Tibial nerve (tissue), 4 donors: ENCODE measurements at places on chromosomes 4 and X. TPM values are rescaled to one million over a fixed set of nuclear protein-coding genes. Genes with fewer than 3 reads are reported as not detected.
A peak's percentile ranks its signal among the peaks of the same experiment; 100 is the strongest.

Gene RASSF6
- not detected for total RNA-seq

Gene ITIH6
- total RNA-seq: not detected

Gene SH3BGRL
- total RNA-seq: 95.9 TPM

Gene PAGE5
- not detected for total RNA-seq

Gene MAGEB10
- total RNA-seq: not detected

Gene PSAPL1
- not detected for total RNA-seq

Gene RBMX
- total RNA-seq: 255 TPM

Gene GJB1
- 17.6 TPM for total RNA-seq

Gene DOK7
- not detected for total RNA-seq

DNA sequence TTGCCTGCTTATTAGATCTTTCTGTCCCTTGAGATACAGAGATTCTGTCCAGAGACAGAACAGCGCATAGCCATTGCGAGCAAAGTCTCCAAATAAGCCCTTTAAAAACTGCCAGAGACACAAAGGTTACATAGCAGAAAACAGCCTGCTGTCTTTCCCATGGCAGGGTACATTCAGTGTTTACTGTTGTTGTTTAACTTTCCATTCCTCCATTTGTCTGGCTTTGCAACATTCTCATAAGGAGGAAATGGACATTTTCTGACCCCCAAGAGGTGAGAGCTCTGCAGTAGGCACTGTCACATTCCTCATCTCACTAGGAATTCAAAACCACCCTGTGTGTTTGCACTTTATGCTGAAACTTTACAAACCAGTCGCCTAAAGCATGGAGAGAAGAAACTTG is 48.3 kb downstream of the PDE5A start:
- H3K27me3 ChIP-seq: no peaks in the 10 kb centered on the region
- no peak for DNase-seq
- H3K4me1 ChIP-seq: no peaks in the 10 kb centered on the region
- H3K4me3 ChIP-seq: no peak overlapping the region
- peaks cover 25% of the 10 kb centered on the region for H3K36me3 ChIP-seq

GRCh38 chrX:109672239-109672638 is 47.3 kb upstream of the KCNE5 start:
- DNase-seq: no peak
- H3K4me3 ChIP-seq: no peak overlapping the region
- no peaks in the 10 kb centered on the region for H3K27me3 ChIP-seq
- H3K36me3 ChIP-seq: peaks cover 16% of the 10 kb centered on the region

GRCh38 chr4:158239196-158239595 is 28.9 kb downstream of the TMEM144 start:
- no peaks in the 10 kb centered on the region for H3K4me1 ChIP-seq
- peaks cover 4% of the 10 kb centered on the region for H3K36me3 ChIP-seq
- no peak for DNase-seq
- no peak overlapping the region for H3K4me3 ChIP-seq

DNA sequence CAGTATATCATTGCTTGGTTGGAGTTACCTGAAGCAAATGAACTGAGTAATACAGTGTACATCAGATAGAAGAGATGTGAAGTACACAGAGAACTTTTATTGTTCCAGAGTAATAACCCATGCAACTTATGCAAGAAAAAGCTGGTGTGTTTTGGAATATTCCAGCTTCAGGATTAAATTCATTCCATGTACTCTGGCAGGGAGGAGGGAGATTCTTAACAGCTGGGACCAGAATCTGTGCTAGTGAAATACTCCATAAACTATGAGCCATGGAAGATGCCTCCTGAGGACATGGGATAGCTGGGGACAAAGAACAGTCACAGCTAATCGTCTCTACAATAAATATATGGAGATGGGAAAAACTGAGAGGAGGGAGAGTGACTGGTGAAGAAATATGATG is 101.6 kb upstream of the OTUD4 start:
- H3K27me3 ChIP-seq: no peaks in the 10 kb centered on the region
- no peak for DNase-seq
- H3K4me1 ChIP-seq: no peaks in the 10 kb centered on the region
- no peak overlapping the region for H3K4me3 ChIP-seq
- no peaks in the 10 kb centered on the region for H3K36me3 ChIP-seq

- H3K27me3 ChIP-seq: no peaks in the 10 kb centered on the region
- no peak overlapping the region for H3K4me3 ChIP-seq
- no peaks in the 10 kb centered on the region for H3K36me3 ChIP-seq
- no peaks in the 10 kb centered on the region for H3K4me1 ChIP-seq
These were observed 325.7 kb downstream of the TLL1 start for GRCh38 chr4:166198516-166199310.

GRCh38 chr4:12221031-12221430 is 792.3 kb upstream of the HS3ST1 start:
- H3K27me3 ChIP-seq: no peaks in the 10 kb centered on the region
- DNase-seq: no peak
- H3K4me1 ChIP-seq: no peaks in the 10 kb centered on the region

- no peak for DNase-seq
- no peaks in the 10 kb centered on the region for H3K4me1 ChIP-seq
- no peak overlapping the region for H3K27ac ChIP-seq
These were observed 14.7 kb downstream of the HELQ start for GRCh38 chr4:83440899-83441298.

DNA sequence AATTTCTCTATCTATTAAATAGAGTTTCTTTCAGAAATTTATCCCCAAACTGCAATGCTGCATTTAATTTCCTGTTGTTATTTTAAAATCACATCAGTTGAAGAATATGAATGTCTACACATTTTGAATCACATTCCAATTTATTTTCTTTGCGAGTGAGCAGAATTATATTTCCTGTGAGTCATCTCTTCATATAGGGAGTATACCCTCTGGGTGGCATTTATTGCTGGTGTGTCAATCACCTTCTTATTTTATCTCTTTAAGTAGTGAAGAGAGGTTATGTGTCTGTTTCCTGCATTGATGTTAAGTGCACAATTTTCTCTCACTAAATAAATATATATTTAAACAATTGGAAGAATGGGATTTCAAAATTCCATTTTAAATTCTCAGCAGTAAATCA is 511.0 kb upstream of the ATOH1 start:
- H3K4me3 ChIP-seq: no peak overlapping the region
- DNase-seq: no peak
- H3K27ac ChIP-seq: no peak overlapping the region
- H3K36me3 ChIP-seq: no peaks in the 10 kb centered on the region
- H3K27me3 ChIP-seq: no peaks in the 10 kb centered on the region

DNA sequence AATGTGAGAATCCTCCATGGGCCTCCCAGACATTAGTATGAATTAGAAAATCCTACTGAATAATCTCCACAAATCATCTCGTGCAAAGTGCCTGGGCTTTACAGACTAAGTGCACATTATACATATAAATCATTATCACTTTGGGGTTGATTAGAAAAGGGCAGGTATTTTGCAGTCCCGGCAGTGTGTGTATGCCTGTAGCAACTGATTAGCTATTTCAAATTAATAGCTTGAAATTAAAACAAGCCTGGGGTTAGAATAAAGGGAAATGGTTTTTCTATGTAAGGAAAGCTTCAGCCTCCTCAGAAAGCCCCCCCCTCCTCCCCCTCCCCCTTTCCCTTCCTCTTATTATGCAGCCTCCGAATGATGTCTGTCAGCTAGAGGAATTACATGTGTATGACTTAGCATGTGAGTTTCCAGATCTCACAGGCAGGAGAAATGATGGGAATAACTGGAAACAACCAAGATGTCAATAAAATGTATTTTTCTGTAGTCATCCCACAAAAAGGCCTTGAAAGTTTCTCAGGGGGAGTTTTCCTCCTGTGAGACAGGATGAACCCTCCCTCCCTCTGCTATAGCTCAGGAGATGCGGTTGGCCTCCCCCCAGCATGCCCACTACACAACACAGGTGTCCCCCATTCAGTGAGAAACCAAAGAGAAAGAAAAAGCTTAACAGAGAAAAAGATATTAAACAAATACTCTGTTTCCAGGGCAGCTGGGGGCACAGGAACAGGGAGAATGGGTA is 41.2 kb upstream of the RASGEF1B start:
- no peak for DNase-seq
- H3K4me1 ChIP-seq: peaks cover 3% of the 10 kb centered on the region
- H3K27ac ChIP-seq: no peak overlapping the region
- no peaks in the 10 kb centered on the region for H3K27me3 ChIP-seq
- no peaks in the 10 kb centered on the region for H3K36me3 ChIP-seq

GRCh38 chr4:117740736-117741135 is 293.6 kb upstream of the NDST3 start:
- no peak for DNase-seq
- no peak overlapping the region for H3K27ac ChIP-seq
- H3K27me3 ChIP-seq: no peaks in the 10 kb centered on the region

- H3K4me1 ChIP-seq: no peaks in the 10 kb centered on the region
- DNase-seq: no peak
- H3K27me3 ChIP-seq: peaks cover 35% of the 10 kb centered on the region
- H3K4me3 ChIP-seq: no peak overlapping the region
- peak overlapping the region; percentile 77 for H3K27ac ChIP-seq
These were observed 5.6 kb downstream of the PCDH10 start for GRCh38 chr4:133154725-133155124.

DNA sequence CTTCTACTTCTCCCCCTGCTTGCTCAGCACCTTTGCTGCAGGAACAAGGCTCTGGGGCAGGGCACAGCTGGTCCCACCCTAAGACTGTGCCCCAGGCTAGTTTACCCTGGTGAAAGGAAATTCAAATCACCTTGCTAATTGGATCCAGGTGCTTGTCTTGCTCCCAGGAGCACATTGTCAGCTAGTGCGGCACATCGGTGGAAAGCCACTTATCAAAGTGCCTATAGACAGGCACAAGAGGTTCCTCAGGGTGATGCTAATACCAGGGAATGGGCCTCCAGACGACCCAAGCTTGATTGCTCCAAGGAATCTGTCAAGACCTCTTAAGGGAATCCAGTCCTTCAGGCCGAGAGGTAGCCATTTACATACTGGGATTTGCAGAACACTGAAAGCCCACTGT is 64.5 kb upstream of the PRPS1 start:
- H3K27me3 ChIP-seq: peaks cover 25% of the 10 kb centered on the region
- no peak overlapping the region for H3K4me3 ChIP-seq
- H3K27ac ChIP-seq: no peak overlapping the region
- H3K4me1 ChIP-seq: no peaks in the 10 kb centered on the region

DNA sequence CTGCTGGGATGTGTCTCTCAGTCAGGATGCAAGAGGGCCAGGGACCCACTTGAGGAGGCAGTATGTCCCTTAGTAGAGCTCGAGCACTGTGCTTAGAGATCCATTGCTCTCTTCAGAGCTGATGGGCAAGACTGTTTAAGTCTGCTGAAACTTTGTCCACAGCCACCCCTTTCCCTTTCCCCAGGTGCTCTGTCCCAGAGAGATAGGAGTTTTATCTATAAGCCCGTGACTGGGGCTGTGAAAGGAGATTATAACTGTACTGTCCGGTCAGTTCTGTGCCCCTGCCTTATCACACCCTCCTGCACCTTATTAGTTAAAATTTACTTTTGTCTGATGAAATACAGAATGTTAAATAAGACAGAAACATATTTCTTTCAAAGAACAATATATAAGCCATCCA is 378.4 kb downstream of the PABPC4L start:
- no peak for DNase-seq
- H3K4me1 ChIP-seq: no peaks in the 10 kb centered on the region
- no peaks in the 10 kb centered on the region for H3K27me3 ChIP-seq
- no peak overlapping the region for H3K4me3 ChIP-seq

DNA sequence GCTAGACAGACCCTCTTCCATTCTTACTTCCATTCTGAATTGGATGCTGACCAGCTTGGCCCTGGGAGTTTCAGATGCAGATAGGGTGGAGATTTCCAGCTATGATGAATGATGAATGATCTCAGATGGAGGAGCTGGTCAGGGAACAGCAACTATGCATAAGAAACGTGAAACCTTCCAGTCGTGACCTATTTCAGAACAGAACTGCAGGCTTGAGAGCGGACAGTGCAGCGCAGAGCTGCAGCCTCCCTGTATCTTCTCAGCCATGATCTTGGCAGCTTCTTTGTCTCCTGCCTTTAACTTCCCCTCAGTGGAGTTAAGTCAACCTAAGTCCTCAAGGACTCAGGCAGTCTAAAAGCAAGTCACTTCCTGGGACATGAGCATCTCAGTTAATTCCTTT is 43.3 kb upstream of the HAND2 start:
- H3K4me3 ChIP-seq: no peak overlapping the region
- no peaks in the 10 kb centered on the region for H3K4me1 ChIP-seq
- no peaks in the 10 kb centered on the region for H3K36me3 ChIP-seq
- no peak overlapping the region for H3K27ac ChIP-seq
- DNase-seq: no peak
- H3K27me3 ChIP-seq: no peaks in the 10 kb centered on the region

- H3K27ac ChIP-seq: no peak overlapping the region
- no peaks in the 10 kb centered on the region for H3K36me3 ChIP-seq
- H3K4me1 ChIP-seq: no peaks in the 10 kb centered on the region
These were observed 32.8 kb upstream of the TMPRSS11A start for GRCh38 chr4:67996127-67996526.

DNA sequence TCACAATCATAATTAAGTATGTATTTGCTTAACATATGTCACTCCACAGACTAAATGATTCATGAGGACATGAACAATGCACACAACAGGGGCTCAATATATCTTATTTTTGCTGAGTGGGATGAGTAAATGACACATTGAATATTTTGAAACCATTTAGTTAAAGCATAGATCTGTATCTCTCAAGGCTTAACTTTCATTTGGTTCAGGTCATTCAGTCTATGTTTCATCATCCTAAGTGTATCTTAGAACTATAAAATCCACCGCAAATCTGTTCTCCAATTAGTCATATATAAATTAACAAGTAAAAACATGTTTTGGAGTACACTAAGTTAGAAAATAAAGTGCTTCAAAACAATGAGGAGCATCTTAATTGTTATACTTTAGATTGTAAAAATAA is 45.8 kb downstream of the AREG start:
- DNase-seq: no peak
- H3K4me1 ChIP-seq: no peaks in the 10 kb centered on the region
- no peak overlapping the region for H3K4me3 ChIP-seq
- H3K36me3 ChIP-seq: no peaks in the 10 kb centered on the region

- no peaks in the 10 kb centered on the region for H3K36me3 ChIP-seq
- no peaks in the 10 kb centered on the region for H3K27me3 ChIP-seq
- no peak overlapping the region for H3K27ac ChIP-seq
- H3K4me1 ChIP-seq: no peaks in the 10 kb centered on the region
- no peak overlapping the region for H3K4me3 ChIP-seq
These were observed 85.9 kb downstream of the ARSJ start for GRCh38 chr4:113893546-113893945.
